NCI-H1092 (cell line): ENCODE measurements at places on chromosomes 5 and 9.

GRCh38 chr5:852018-852417 lies 1.2 kb upstream of the ZDHHC11 start:
- no peak for DNase-seq

DNA sequence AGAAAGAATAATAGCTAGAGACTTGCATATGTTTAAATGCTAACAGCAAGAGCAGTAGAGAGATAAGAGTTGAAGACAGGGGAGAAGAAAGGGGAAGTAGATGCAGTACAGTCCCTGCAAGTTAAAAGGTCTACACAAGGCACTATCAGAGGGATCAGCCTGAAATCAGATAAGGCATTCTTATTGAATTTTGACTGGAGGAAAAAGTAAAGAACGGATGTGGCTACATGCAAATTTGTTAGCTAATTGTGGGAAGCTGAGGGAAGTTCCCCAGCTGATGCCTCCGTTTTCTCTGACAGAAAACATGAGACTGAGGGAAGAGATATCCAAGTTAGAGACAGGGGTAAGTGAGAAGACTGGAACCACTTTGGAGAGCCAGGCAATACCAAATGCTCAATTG lies 12.9 kb upstream of the RHOBTB3 start:
- DNase-seq: no peak

GRCh38 chr5:168740811-168741213 lies 161.6 kb upstream of the PANK3 start:
- DNase-seq: no peak

DNA sequence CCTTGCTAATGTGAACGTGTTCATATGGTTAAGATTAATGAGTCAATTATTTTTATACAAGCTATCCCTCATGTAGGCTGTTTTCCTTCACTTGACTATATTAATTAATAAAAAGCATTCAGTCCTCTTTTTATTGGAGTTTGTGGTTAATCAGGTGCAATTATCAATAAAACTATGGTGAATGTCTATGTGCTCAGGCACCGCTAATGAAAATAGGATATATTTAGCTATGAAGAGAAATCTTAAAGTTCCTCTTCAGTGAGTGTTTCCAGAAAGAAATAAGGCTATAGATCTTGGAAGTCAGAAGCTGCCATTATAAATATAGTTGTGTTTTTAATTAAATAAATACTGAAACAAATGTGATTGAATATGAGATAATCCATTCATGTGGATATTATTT lies 422.1 kb downstream of the DMAC1 start:
- DNase-seq: no peak

- DNase-seq: no peak
Measured at GRCh38 chr9:17402309-17402708, 176.6 kb upstream of the SH3GL2 start.
